ENCODE measurements at places on chromosomes 4 and X.

DNA sequence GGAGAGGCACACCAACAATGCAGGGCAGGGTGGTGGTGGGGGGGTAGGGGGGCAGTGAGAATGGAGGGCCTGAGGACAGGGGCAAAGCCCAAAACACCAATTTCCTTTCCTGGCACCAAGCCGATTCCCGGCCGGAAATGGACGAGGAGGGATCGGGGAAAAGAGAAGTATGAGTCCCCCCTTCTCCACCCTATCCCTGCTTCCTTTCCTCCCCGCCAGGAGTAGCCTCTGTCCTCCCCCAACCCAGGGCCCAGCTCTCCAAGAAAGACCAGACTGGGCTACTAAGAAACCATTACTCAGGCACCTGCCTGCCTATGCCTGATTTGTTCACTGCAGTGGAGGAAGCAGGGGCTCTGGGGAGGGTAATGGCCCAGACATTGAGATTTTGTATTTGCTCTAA lies 402 bp downstream of the CCDC120 start:
- DNase-seq: no peak

DNA sequence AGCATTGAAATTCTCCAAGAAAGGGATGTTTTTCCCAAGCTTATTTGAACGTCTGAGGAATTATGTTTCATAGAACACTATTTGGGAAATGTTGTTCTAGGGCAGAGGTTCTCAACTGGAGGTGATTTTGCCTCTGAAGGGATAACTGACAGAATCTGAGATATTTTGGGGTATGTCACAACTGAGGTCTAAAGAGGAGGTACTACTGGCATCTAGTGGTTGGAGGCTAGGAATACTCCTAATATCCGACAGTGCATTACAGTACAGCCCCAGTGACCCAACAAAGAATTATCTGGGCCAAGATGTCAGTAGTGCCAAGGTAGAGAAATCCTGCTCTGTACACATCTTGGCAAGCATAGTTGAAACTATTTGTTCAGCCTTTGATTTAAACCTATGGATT lies 6.4 kb downstream of the HSPA4L start:
- no peak for DNase-seq

GRCh38 chr4:83629945-83630721 lies 94.2 kb downstream of the GPAT3 start:
- no peak for DNase-seq

DNA sequence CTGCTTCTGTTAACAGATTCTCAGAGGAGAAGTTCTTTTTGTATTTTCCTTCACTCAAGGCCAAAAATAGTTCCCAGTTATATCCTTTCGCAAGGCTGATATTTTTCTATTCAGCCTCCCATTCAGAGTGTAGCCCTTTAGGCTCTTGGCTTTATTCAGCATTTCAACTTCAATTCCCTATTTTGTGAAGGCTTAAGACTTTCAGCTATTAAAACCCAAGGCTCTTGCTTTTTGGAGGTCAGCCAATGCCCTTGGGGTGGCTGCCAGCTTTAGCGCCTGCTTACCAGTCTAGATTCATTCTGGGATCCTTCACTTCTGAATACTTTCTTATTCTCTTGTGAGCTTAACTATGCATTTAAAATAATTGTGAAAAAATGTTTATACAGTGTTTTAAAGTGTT lies 57.3 kb upstream of the ADGRA3 start:
- DNase-seq: no peak

DNA sequence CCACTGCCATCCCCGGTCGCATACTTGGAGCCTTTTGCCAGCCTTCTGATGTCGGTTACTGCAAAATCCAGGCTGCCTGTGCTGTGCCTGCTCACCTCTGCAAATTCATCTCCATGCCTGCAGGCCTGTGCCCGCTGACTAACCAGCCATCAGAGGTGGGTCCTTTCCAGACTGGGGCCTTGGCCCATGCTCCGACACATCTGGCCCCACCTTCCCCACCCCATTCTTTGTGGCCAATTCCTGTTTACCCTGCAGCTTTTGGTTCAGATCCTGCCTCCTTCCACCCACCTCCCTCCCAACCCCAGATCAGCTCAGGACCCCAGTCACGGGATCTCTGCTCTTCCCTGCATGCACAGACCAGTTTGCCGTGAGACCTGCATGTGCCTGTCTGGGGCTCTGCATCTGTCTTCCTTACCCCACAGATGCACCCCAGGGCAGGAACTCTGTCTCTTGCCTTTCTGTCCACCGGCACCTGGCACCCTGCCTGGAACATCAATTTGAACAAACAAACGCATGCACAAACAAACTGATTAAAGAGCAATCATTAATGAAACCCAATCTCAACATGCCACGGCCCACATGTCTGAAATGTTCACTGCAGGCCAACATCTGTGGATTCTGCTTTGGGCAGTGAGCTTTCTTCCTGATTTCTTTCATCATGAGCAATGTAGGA lies 112.8 kb upstream of the PSAPL1 start:
- no peak for DNase-seq

DNA sequence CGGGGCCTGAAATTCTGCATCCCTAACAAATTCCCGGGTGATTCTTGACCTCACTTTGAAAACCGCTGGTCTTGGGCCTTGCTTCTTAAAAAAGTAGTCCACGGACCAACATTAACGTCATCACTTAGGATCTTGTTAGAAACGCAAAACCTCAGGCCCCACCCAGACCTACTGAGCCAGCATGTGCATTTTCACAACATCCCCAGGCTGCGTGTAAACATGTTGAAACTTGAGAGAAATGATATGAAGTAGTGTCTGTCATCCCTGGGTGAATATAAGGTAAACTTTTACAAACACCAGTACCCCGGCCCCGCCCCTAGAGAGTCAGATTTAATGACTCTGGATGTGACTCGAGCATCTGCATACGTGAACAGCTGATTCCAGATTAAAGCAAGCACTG lies 33.7 kb downstream of the SORBS2 start:
- no peak for DNase-seq

DNA sequence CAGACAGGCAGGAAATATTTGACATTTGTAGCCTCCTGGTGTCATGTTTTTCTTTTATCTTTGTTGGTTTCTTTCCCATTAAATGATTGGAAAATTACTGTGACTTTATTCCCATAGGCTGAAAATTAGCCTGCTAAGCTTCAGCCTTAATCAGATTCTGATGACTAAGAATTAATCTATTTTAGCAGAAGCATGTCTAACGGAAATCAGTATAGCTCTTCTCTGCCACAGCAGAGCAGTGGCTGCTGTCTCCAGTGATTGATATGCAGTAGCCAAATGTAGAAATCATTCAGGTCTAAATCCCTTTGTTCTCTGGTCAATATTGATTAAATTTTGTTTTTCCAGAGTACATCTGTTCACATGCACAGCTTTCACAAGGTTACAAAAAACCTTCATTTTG lies 199.3 kb downstream of the GC start:
- DNase-seq: no peak

GRCh38 chr4:124686279-124686678 lies 26.3 kb downstream of the ANKRD50 start:
- DNase-seq: no peak

GRCh38 chr4:182250446-182250845 lies 7.2 kb downstream of the TENM3 start:
- no peak for DNase-seq

- no peak for DNase-seq
Observed at GRCh38 chr4:752196-752861, 46.7 kb downstream of the PCGF3 start.

DNA sequence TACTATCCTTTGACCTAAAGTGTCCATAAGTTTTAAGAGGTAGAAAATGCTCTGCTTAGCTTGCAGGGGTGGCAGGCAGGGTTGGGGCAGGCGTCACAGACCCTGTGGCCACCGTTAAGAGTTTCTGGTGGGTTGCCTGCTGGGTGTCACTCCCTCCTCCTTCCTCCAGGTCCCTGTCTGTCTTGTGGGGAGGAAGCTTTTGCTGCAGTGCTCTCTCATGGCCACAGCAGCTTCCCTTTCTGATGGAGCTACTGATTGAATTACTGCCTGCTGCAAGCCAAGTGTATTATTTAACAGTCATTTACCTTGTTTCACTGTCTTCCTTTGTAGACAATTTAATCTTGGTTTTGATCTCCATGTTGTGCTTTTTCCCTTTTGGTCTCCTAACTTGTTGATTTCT lies 384.6 kb downstream of the IDS start:
- DNase-seq: no peak

DNA sequence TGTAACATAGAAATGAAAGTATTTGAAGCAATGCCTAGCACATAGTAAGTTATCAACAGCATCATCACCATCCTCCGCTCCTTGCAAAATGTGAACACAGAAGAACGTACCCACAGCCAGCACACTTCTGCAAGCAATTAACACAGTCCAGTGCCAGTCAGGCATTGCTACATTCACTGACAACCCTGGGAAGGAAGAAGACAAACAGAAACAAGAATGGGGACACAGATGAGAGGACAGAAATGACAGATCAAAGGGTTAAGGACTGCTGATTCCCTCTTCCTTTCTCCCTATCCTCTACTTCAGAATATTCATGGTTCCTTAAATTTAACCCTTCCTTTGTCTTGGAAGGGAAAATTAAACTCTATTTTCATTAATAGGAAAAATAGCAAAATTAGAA lies 53.1 kb downstream of the CHM start:
- DNase-seq: no peak

DNA sequence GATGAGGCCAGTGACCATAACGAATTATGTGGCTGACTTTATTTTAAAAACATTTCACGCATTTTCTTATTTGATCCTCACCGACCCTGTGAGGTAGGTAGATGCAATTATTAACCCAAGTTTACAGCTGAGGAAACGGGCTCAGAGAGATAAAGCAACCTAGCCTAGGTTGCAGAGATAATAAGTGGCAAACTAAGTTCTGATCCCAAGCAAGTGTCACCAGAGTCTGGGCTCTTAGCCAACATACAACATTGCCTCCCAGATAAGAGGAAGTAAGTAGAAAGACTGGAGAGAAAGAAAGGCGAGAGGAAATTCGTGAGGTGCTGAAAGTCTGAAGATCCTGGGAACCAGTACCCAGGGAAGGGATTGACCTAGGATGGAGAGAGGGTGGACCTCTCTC lies 77.4 kb upstream of the GPR50 start:
- no peak for DNase-seq

GRCh38 chr4:53055716-53056403 lies 193.7 kb downstream of the RASL11B start:
- DNase-seq: no peak

All from stimulated activated CD4-positive, alpha-beta T cell treated with anti-CD3 and anti-CD28 coated beads, Interleukin-1b, Interleukin-23, amount 100 ng/mL, for 48 hours (primary cell).